ENCODE measurements at places on chromosomes 5 and 9. TPM values are rescaled to one million over a fixed set of nuclear protein-coding genes. Genes with fewer than 3 reads are reported as not detected.
A peak's percentile ranks its signal among the peaks of the same experiment; 100 is the strongest.

GRCh38 chr9:4569101-4569500 lies 78.8 kb downstream of the SLC1A1 start:
- H3K36me3 ChIP-seq = no peaks in the 10 kb centered on the region
- H3K27me3 ChIP-seq = no peaks in the 10 kb centered on the region
- H3K27ac ChIP-seq = no peak overlapping the region
- H3K4me1 ChIP-seq = peaks cover 2% of the 10 kb centered on the region

Gene STXBP1
- 44.3 TPM for polyA plus RNA-seq

Gene GGTA1
- 0.03 TPM for polyA plus RNA-seq

DNA sequence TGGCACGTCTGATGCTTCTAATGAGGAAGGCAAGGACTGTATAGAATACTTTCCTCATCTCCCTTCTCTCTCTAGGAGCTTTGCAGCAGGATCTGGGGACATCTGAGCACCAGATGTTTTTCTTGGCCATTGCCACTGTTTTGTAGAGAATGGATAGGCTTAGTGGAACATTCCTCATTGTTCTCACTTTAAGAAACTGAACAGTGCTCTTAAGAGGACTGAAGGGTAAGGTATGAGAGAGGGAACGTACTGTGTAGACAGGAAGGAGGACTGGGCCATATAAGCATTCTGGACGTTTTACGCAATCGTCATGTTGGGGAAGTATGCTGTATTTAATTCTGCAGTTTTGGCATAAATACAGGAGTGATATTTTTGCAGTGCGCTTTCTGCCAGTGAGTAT lies 70.6 kb downstream of the SMARCA2 start:
- H3K36me3 ChIP-seq = peaks cover 19% of the 10 kb centered on the region
- no peaks in the 10 kb centered on the region for H3K27me3 ChIP-seq
- no peak overlapping the region for H3K4me3 ChIP-seq
- DNase-seq = peak; percentile 33
- no peak overlapping the region for H3K27ac ChIP-seq

DNA sequence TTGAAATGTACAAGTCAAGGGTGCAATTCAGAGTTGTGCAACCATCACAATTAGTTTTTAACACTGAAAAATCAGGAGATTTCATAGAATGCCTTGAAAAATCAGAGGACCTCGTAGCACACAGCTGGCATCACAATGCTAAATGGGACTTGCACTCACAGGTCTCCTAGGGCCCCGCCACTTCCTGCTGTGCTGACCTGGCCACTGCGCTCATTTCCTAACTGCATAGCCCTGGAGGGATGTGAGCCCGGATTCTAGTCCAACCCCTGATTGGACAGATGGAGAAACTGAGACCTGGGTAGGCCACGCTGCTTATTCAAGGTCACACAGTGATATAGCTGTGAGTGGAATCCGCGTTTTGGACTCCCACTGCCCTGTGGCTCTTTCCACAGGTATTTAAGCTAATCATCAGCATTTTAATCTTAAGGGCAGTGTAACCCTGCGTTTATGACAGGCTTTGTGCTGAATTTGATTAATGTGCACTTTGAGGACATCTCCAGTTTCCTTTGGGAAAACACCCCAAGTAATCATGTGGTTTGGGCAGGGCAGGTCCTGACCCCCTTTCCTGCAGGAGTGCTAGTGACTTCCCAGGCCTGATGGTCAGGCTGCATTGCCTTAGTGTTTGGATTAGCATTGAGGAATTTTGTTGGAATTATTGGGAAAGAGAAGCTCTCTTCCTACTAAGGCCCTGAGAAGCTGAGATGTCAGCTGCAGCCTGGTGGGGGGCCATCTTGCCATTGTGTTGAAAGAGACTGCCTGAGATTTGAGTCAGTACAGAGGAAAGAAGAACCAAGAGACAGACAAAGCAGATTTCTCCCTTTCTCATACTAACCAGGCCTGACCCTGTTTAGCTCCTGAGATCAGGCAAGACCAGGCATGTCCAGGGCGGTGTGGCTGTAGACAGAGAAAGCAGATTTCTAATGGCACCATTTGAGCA lies 36.2 kb downstream of the STC2 start:
- no peaks in the 10 kb centered on the region for H3K4me1 ChIP-seq
- no peaks in the 10 kb centered on the region for H3K36me3 ChIP-seq
- DNase-seq = no peak
- no peak overlapping the region for H3K4me3 ChIP-seq
- peaks cover 6% of the 10 kb centered on the region for H3K27me3 ChIP-seq
- 0 out of 2 replicates have a peak overlapping the region, but pooled peaks have one; percentile 12 for H3K27ac ChIP-seq

- no peaks in the 10 kb centered on the region for H3K36me3 ChIP-seq
- H3K4me3 ChIP-seq = no peak overlapping the region
- no peak for DNase-seq
These were observed 7.1 kb upstream of the HAND1 start for GRCh38 chr5:154485096-154485491.

Gene FAM153A
- polyA plus RNA-seq = not detected
